ENCODE measurements at places on chromosomes 6 and 20.

- DNase-seq = no peak
Observed at GRCh38 chr20:44979090-44979621, 12.8 kb downstream of the STK4 start.

- DNase-seq = no peak
Observed at GRCh38 chr6:163806755-163807499, 392.4 kb downstream of the QKI start.

DNA sequence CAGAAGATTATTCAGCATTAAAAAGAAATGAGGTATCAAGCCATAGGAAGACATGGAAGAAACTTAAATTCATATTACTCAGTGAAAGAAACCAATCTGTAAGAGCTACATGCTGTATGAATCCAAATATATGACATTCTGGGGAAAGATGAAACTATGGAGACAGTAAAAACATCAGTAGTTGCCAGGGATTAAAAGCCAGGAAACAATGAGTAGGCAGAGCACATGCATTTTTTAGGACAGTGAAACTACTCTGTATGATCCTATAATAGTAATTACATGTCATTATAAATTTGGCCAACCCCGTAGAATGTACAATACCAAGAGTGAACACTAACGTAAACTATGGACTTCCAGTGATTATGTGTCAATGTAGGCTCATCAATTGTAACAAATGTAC lies 92.8 kb upstream of the RNF217 start:
- no peak for DNase-seq

- no peak for DNase-seq
Observed at GRCh38 chr20:40814631-40814960, 125.6 kb upstream of the MAFB start.

DNA sequence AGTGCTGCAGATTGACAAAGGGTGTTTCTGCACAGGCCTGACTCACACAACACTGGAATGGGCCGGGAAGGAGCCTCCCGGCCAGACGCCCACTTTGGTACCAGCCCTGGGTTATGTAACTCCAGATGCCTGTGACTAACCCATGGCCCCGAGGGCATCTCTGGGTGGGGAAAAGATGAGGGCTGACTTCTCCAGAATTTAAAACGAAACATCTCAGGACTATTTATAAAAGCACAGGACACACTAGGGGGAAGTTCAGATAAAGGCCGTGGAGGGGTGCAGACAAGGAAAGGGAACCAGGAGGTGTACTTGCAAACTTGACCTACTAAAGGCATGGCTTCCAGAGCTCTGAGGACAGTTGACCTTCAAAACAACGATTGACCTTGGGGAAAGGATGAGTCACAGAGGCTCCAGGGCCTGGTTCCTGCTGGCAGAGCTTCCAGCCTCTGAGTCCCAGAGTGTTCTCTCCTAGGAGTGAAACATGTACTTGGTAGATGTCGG lies 196.9 kb downstream of the NFATC2 start:
- no peak for DNase-seq

- DNase-seq = peak; percentile 56
Observed at GRCh38 chr6:142947714-142948480, 2.9 kb upstream of the HIVEP2 start.

GRCh38 chr6:34940030-34940434 lies 51.0 kb downstream of the ANKS1A start:
- no peak for DNase-seq

- DNase-seq = peak; percentile 64
Observed at GRCh38 chr6:34067814-34068213, 78.1 kb downstream of the GRM4 start.

DNA sequence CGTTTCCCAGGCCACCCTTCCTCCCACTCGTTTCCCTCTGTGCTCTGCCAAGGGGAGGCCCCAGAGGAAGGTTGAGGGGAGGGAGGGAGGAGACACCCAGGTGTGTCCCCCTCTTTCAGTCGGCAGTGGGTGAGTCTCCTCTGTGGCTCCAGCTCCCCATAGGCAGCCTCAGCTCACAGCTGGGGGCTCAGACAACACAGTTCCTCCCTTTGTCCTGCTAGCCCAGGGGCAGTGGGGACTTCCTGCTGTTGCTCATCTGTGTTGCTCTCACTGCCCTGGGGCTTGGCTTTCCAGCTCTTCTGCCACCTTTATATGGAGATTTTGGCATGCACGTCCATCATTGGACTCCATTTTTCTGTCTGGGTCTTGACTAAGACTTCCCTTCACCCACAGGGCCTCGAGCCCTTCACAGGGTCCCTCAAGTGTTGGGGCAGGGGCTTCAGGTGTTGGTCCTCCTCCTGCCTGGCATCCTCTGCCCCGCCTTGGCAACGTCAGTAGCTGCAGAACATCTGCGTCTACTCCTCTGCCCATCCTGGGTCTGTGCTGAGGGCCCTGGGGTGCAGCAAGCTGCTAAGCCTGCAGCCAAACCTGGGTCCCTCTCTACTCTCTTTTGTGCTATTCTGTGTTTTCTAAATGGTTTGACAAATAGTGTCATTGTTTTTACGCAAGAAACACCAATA lies 190.6 kb upstream of the PMEPA1 start:
- no peak for DNase-seq

DNA sequence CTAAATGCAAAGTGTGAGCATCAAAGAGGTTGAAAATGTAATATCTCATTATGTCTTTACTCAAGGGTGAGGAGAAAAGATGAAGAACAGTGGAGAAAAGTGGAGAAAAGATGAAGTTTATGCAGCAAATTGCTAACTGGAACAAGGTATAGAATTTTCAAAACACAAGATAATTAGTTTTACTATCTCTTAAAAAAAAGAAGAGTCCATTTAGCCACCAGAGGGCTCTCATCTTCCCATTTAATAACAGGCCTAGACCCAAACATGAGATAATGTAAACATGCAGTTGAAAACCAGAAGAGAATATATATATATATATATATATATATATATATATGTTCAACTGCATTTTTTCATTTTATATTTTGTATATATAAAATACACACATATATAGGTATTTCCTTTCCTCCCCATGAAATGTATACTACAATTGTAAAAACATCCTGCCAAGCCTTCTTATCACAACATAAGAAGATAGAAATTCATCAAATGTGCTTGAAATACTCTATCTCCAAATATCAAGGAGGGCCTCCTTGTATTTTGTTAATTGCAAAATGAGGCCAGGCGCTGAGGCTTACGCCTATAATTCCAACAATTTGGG lies 78.4 kb downstream of the ADTRP start:
- peak; percentile 77 for DNase-seq

- peak; percentile 51 for DNase-seq
Observed at GRCh38 chr6:54992789-54993188, 146.2 kb downstream of the FAM83B start.

DNA sequence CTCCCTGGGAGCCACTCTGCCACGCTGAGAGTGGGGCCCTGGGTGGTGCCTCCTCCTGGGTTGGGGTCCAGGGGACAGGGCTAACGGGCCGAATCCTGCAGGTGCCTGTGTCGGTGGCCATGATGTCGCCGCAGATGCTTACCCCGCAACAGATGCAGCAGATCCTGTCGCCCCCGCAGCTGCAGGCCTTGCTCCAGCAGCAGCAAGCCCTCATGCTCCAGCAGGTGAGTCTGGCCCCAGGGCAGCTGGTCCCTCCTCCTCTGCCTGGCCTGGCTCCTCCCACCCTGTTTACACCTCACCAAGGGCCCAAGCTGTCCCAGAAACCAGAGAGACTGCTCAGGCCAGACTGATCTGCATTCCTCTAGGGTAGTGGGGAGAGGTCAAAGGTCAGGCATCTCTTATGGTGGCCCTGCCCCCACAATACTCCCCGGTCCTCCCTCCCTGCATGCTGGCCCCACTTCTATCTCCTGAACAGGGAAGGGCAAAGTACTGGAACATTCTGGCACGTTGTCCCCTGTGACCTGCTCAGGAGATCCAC lies 38.6 kb downstream of the FOXP4 start:
- peak; percentile 83 for DNase-seq

DNA sequence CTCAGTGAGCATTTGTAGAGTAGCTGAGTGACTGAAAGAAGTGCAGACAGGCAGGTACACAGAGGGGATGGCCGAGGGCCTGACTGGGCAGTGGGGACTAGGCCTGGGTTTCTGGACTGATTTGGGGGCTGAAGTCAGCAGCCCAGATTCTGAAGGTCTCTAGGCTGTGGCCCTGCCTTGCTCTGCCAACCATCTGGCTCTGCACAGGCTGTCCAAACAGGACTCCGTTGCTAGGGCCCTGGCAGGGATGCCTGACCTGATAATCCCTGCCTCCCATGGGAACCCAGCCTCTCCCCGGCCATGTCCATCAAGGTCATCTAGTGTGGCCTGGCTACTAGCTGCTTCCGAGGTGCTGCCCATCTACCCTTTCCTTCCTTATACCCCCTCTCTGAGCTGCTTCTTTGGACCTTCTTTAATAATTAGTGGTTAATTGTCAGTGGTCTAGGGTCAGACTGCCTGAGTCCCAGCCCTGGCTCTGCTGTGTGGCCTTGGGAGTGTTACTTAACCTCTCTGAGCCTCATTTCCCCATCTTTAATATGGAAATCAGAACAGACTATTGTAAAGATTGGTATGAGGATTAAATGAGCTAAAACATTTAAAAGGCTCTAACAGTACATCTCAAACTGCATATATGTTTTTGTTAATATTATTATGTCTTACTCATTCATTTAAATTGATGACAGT lies 137.9 kb downstream of the VEGFA start:
- no peak for DNase-seq

- peak; percentile 82 for DNase-seq
Observed at GRCh38 chr6:17987697-17988421, 424 bp upstream of the KIF13A start.

DNA sequence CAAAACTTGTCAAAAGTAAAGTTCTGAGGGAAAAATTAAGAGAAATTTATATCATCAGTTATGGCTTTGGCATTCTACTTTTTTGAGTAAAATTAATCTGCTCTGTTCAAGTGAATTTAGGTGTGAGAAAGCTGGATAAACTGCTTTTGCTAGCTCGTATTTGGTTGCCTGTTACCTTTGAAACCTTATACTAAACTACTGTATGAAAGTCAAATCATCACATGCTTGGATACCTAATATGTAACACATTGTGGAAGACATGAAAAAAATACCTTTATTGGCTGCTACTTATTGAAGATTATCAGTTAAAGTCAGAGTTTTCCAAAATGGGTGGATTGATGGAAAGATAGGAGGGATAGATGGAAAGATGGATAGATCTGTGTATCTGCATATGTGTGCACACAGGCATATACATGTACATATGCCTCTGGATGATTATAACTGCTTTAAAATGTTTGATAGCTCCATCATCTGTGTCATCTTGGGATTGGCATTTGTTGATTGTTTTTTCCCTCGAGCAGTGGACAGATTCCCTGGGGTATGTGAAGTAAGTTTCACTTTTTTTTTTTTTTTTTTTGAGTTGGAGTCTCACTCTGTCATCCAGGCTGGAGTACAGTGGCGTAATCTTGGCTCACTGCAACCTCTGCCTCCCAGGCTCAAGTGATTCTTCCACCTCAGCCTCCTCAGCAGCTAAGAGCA lies 24.3 kb downstream of the SCAF8 start:
- DNase-seq = no peak

GRCh38 chr6:1747003-1747402 lies 137.3 kb downstream of the FOXC1 start:
- no peak for DNase-seq

Data from DMS53 (cell line).